Activated CD4-positive, alpha-beta memory T cell treated with anti-CD3 and anti-CD28 coated beads for 36 hours (primary cell): ENCODE measurements at places on chromosomes 5 and 9. TPM values are rescaled to one million over a fixed set of nuclear protein-coding genes. Genes with fewer than 3 reads are reported as not detected.

DNA sequence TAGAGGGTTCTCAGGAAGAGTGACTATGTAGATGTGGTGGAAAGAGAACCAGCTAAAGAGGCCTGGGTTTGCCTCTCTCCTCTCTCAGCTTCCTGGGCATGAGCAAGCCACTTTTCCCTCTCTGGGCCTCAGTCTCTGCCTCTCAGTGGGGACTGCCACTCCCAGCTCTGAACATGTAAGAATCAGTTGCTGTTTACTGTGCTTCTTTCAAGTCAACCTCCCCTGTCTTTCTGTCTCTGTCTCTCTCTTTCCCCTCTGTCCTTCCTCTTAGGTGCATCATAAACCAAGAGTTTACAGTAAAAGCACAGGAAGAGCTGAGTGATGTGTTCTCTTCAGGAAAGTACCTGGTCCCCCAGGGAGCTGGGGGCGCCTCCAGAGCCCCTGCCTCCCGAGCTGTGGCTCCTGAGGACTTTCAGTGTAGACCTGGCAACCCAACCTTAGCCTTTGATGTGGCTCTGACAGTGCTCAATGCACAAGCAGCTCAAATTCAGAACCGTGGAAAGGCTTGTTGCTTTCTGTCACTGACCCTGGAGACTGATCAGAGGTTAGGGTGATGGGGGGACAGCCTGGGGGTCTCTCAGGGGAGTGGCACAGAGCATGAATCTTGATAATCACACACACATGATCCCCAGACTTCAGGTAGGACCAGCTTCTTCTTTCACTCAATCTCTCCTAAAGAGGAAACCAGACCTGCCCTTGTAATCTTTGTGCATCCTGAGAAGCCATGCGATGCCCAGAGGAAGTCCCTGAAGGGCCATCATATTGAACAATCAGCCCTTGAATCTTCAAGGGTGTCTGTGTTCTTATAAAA lies 59.4 kb upstream of the TNFSF8 start:
- H3K27me3 ChIP-seq: no peaks in the 10 kb centered on the region
- H3K36me3 ChIP-seq: no peaks in the 10 kb centered on the region
- peak overlapping the region; percentile 94 for H3K27ac ChIP-seq
- peaks cover 72% of the 10 kb centered on the region for H3K4me1 ChIP-seq
- peak; percentile 86 for DNase-seq

DNA sequence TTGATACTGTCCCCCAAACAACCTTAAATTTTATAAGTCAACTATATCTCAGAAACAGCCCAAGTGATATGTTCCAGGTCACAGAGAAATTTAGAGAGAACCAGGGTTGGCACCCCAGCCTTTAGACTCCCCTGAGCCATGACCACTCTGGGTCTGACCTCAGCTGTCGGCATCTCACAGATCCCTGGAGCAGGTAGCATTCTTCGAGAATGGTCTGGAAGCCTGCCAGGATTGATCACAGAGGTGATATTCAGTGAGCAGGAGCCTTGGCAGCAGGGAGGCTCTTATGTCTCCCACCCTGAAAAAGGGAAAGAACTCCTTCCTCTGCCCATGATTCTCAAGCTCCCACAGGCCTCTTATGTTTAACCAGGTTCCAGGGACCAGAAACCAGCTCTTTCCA lies 58.2 kb downstream of the PLK2 start:
- H3K4me3 ChIP-seq: no peak overlapping the region
- no peaks in the 10 kb centered on the region for H3K36me3 ChIP-seq
- H3K4me1 ChIP-seq: no peaks in the 10 kb centered on the region
- H3K27ac ChIP-seq: no peak overlapping the region
- no peak for DNase-seq
- no peaks in the 10 kb centered on the region for H3K27me3 ChIP-seq

- H3K4me3 ChIP-seq: no peak overlapping the region
- H3K27me3 ChIP-seq: peaks cover 14% of the 10 kb centered on the region
- no peaks in the 10 kb centered on the region for H3K4me1 ChIP-seq
- H3K36me3 ChIP-seq: no peaks in the 10 kb centered on the region
Observed at GRCh38 chr9:15100571-15100970, 190.3 kb upstream of the FREM1 start.

ARHGEF28 gene
- total RNA-seq: 0.05 TPM

GRCh38 chr9:121213136-121213806 lies 11.6 kb upstream of the RAB14 start:
- no peak overlapping the region for H3K27ac ChIP-seq
- H3K27me3 ChIP-seq: no peaks in the 10 kb centered on the region
- H3K4me1 ChIP-seq: peaks cover 5% of the 10 kb centered on the region
- no peaks in the 10 kb centered on the region for H3K36me3 ChIP-seq
- H3K4me3 ChIP-seq: no peak overlapping the region
- DNase-seq: peak; percentile 84

DNA sequence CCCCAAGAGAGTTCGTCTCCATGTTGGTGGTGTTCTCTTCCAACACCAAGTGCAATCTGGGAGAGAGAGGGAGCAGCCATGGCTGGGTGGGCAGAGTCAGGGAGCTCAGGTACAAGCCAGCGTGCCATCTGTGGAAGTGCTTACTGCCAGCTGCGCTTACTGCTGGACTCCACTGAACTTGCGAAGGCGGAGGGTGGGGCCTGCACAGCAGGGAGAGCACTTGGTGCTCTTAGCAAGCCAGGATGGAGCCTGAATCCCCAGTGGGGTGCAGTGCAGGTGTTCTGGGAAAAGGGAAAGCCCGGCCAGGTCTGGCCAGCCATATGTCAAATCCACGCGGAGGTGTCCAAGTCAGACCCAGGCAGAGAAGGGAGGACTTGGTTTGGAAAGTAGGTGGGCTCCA lies 142.0 kb downstream of the FANCC start:
- no peak overlapping the region for H3K27ac ChIP-seq
- no peaks in the 10 kb centered on the region for H3K36me3 ChIP-seq
- no peak for DNase-seq
- no peak overlapping the region for H3K4me3 ChIP-seq
- H3K27me3 ChIP-seq: no peaks in the 10 kb centered on the region

DNA sequence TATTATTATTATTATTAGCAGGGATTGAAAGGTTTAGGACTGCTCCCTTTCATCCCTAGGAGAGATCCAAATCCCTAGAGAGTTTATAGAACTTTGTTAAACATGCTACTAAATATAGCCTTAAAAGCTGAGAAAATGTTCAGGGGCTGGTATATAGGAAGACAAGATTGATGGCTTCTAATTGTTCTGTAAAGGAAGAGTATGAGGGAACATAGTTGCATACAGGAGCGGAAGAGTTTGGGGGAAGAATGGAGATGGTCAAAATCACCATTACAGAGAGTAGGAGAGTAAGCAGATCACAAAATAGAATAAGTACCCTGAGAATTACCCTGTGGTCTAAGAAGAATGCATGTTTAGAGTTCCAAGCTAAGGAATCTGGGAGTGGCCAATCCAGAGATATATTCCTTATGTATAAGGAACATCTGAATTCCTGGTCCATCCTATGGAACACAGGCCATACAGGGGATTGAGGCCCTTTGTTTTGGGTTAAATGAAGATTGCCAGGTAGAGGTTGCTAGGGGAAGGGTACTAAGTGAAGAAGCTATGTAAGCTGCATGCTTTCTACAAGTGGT lies 158.0 kb upstream of the APC start:
- H3K4me1 ChIP-seq: no peaks in the 10 kb centered on the region
- peaks cover 2% of the 10 kb centered on the region for H3K27me3 ChIP-seq
- H3K27ac ChIP-seq: no peak overlapping the region
- H3K4me3 ChIP-seq: no peak overlapping the region
- H3K36me3 ChIP-seq: no peaks in the 10 kb centered on the region
- no peak for DNase-seq

UHRF2 gene
- total RNA-seq: 59.5 TPM

CARD9 gene
- 1.4 TPM for total RNA-seq

GRCh38 chr9:37732086-37732741 lies 21.4 kb upstream of the TRMT10B start:
- H3K27ac ChIP-seq: no peak overlapping the region
- DNase-seq: no peak
- H3K4me3 ChIP-seq: no peak overlapping the region
- H3K27me3 ChIP-seq: no peaks in the 10 kb centered on the region
- H3K36me3 ChIP-seq: no peaks in the 10 kb centered on the region
- no peaks in the 10 kb centered on the region for H3K4me1 ChIP-seq

MED10 gene
- total RNA-seq: 49.8 TPM

DNA sequence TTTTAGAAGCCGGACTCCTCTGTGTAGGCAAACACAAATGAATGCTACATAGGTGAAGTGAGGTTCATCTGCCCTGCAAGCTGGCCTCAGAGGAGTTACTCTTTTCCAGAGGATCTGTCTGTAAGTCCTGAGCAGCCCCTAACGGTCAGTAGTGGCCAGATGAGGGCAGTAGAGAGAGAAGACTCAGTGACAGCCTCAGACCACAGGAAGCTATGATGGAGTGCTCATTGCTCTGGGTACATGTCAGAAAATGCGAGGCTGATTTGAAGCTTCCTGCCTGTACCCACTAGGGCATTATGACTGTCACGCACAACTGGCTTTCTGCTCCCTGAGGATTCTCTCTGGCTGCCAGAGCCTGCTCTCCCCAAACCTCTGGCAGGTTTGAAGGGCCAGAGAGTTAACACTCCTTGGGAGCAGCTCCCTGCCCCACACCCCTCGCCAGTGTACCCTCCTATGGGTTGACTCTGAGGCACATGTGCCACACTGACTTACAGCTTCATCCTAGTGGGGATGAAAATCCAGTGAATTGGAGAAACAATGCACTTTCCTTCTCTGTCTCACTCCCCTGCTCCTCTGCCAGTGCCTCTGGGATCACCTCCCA lies 141.5 kb downstream of the GABRG2 start:
- H3K27me3 ChIP-seq: peaks cover 2% of the 10 kb centered on the region
- H3K36me3 ChIP-seq: no peaks in the 10 kb centered on the region
- peak; percentile 10 for DNase-seq
- no peak overlapping the region for H3K27ac ChIP-seq

DNA sequence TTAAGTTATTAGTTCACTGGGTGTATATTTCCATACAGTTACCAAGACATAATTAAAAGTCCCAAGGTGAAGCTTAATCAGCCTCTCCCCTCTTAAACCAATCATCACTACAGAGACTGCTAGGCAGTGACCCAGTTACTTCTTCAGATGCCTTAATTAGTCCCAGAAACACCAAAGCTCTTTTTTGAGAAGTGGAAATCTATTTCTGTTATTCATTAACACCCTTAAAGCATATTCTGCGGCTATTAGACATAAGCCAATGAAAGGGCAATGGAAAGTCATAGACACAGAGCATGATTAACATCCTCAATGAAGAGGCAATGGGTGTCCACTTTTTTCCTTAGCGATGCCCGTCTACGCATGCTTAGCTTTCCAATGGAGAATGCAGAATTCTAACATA lies 48.3 kb upstream of the DNAH5 start:
- H3K27ac ChIP-seq: no peak overlapping the region
- no peaks in the 10 kb centered on the region for H3K36me3 ChIP-seq
- no peak for DNase-seq

DNA sequence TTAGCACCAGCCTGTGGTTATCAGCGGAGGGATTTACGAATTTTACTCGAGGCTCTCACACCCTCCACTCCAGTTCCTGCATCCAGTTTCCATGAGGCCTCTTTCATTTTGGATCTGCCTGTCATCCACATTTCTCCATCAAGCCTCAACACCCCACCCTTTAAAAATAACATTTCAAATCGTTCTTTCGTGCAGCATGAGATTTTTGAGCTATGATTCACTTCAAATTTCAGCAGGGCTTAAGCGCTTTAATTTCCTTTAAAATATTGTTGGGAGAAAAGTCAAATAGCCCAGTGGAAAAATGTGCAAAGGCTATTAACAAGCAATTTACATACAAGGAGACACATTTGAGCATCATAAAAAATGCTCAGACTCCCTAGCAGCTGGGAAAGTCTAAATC lies 103.2 kb downstream of the MSX2 start:
- H3K36me3 ChIP-seq: no peaks in the 10 kb centered on the region
- H3K27me3 ChIP-seq: peaks cover 9% of the 10 kb centered on the region
- no peak overlapping the region for H3K27ac ChIP-seq
- no peak overlapping the region for H3K4me3 ChIP-seq
- no peaks in the 10 kb centered on the region for H3K4me1 ChIP-seq
- DNase-seq: no peak

DIPK1B gene
- not detected for total RNA-seq

- DNase-seq: peak; percentile 37
- no peak overlapping the region for H3K27ac ChIP-seq
- H3K27me3 ChIP-seq: peaks cover 15% of the 10 kb centered on the region
- H3K4me1 ChIP-seq: peaks cover 19% of the 10 kb centered on the region
- no peaks in the 10 kb centered on the region for H3K36me3 ChIP-seq
- H3K4me3 ChIP-seq: no peak overlapping the region
Observed at GRCh38 chr9:79817438-79818004, 245.8 kb downstream of the TLE4 start.

DNA sequence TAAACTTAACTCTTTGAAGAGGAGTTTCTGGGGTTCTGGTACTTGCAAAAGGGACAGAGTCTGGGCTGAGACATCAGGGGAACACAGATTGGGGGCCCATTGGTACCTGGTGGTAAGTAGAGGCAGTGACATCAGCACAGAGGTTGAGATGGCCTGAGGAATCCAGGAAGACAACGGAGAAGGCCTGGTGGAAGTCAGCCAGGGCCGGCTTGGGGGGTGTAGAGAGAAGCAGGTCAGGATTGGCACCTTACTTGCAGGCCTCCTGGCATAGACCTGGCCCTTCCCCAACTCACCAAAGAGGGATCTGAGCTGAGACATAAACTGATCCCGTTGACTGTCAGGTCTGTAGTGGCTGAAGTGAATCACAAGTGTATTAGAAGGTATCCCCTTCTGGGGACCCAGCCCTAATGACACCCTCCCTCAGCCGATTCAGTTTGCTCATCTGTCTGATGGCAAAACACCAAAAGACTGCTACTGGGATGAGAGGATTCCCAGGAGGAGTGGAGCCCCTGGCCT lies 5.5 kb downstream of the NOL6 start:
- peaks cover 17% of the 10 kb centered on the region for H3K4me1 ChIP-seq
- H3K4me3 ChIP-seq: no peak overlapping the region
- H3K27me3 ChIP-seq: no peaks in the 10 kb centered on the region
- H3K36me3 ChIP-seq: peaks cover 50% of the 10 kb centered on the region
- H3K27ac ChIP-seq: no peak overlapping the region
